Astrocyte (in vitro differentiated cells and primary cell): ENCODE measurements at places on chromosomes 4 and X.
A peak's percentile ranks its signal among the peaks of the same experiment; 100 is the strongest.

GRCh38 chr4:34253239-34253638, 1991.1 kb downstream of the ARAP2 start:
- no peak for DNase-seq

DNA sequence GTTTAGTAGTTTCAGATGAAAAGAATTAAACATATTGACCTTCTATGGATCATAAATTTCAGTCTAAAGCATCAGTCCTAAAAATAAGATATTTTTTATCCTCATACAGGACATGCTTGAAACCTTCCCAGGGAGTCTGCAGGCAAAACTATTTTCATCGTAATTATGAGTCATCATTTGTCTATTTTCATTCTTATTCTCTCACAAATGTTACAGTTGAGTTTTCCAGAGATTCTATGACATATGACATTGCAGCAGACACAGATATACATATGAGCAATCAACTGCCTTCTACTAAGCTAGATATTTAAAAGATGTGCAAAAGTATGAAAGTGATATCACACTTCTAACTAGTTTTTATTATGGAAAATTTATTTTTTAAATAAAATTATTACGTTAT, 398.0 kb downstream of the MAGEB5 start:
- no peak for DNase-seq

DNA sequence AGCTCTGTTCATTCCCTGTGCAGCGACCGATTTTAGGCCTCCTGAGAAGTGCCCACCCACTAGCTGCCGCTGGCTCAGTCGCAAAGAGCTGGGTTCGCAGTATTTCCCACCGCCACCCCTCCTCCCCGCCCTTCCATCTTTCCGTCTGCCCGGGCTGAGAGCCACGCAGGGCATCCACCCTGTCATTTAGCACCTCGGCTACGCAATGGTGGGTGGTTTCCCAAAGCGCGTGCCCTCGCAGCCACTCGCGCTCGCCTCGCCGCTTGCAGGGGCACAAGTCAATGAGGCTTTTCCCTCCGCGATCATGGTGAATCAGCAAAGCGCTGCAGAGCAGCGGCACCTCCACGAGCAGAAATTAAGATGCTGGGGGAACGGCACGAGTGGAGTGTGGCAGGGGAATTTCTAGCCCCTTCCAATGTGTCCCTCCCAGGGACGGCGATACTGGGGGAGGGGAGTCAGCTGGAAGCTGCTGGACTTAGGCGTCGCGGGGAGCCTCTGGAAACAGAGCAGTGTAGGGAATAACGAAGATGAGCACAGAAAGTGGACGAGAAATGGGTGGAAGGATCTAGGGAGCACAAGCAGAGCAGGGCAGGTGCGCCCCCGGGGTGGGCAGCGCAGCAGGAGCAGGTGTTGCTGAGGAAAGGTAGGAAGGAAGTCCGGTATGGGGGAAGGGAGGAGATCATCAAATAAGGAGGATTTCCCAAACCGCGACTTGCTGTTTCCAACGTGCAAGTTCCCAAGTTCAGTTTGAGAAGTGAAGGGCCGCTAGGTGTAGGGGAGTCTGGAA, 2.4 kb upstream of the PTCHD1 start:
- DNase-seq: no peak

GRCh38 chr4:146369446-146369845, 152.3 kb downstream of the SLC10A7 start:
- DNase-seq: no peak

- DNase-seq: peak; percentile 52
Observed at GRCh38 chr4:80454040-80454439, 118.5 kb downstream of the CFAP299 start.

GRCh38 chrX:118560489-118560888, 64.9 kb downstream of the DOCK11 start:
- DNase-seq: no peak

GRCh38 chr4:142567620-142568451, 278.3 kb downstream of the INPP4B start:
- DNase-seq: peak; percentile 64

DNA sequence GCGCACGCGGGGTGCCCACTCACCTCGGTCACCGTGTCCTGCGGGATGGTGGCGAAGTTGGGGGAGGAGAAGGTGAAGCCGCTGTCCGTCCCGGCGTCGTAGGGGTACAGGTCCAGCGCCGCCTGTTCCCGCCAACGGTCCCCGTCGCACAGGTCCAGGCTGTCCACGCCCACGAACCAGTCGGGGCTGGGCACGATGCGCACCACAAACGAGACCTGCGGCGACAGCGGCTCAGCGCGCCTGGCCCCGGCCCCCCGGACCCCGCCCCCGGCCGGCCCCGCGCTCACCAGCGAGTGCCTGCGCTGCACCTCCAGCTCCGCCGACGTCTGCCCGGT, 1.4 kb downstream of the SPON2 start:
- DNase-seq: no peak

GRCh38 chr4:158722291-158722916, 792 bp downstream of the PPID start:
- peak; percentile 56 for DNase-seq

DNA sequence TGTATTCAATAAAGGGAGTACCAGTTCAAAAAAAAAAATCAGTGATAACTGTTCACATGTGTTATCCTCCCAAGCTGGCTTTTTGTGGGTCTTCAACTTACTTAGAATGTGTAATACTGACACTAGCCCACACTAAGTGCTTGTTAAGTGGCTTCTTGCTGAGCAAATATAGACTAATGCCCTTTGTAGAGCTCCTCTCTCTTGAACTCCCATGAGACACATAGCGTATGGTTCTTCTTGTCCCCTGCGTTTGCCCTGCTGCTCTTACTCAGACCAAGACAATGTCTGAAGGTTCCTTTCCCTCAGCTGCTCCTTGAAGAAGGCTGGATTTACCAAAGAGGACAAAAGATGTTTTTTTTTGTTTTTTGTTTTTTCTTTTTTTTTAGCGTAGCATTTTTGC, 110.9 kb downstream of the FRAS1 start:
- no peak for DNase-seq

DNA sequence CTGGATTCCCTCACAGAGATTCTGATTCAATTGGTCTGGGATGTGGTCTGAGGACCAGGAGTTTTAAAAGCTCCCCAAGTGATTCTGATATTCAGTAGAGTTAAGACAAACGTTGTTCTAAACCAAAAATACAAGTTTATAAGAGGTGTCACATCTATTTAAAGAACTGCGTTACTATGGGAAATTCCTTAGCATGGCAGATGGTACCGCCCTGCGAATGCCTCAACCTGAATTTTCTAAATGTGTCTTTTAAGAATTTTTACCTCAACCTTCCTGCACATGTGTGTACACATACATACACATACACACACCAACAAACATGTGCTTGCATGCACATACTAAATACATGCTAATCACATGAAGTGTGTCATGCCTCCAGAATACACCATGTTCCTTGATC, 328.9 kb upstream of the TAPT1 start:
- DNase-seq: no peak

- DNase-seq: no peak
Observed at GRCh38 chr4:45477311-45477733, 646.5 kb downstream of the GABRG1 start.

DNA sequence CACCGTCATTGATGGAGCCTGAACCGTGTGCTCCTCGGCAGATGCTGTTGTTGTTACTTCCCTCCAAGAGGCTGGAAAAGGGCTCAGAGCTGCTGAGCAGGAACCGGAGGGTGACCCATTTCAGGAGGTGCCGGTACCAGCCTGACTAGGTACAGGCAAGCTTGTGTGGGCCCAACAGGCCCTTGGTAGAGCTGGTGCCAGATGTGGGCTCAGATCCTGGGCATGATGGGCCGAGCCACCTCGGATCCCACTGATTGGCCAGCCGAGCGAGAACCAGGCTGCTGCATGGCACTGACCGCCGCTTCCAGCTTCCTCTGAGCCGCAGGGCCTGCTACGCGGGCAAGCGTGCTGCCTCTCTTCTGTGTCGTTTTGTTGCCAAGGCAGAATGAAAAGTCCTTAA, 33.7 kb downstream of the NOP14 start:
- no peak for DNase-seq

GRCh38 chr4:39823191-39823590, 125.3 kb downstream of the UBE2K start:
- DNase-seq: peak; percentile 24

GRCh38 chr4:83831588-83831987, 295.7 kb downstream of the GPAT3 start:
- DNase-seq: peak; percentile 37
